ENCODE measurements at places on chromosomes 12 and 14.
A peak's percentile ranks its signal among the peaks of the same experiment; 100 is the strongest.

- DNase-seq = no peak
Observed at GRCh38 chr12:68912916-68913315, 20.1 kb downstream of the CPM start.

DNA sequence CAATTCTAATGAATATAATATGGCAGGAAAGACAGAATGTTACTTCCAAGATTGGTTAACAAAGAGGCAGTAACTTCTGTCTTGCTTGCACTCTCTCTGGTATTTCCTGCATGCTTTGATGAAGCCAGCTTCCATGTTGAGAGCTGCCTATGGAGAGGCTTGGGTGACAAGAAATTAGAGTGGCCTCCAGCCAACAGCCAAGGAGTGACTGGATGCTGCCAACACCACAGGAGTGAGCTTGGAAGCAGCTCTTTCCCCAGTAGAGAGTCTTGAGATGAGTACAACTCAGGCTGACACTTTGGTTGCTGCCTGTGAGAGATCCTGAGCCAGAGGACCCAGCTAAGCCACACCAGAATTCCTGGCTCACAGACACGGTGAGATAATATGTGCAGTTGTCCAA lies 183.1 kb downstream of the RMST start:
- no peak for DNase-seq

- no peak for DNase-seq
Observed at GRCh38 chr14:80621701-80622100, 319.8 kb downstream of the CEP128 start.

DNA sequence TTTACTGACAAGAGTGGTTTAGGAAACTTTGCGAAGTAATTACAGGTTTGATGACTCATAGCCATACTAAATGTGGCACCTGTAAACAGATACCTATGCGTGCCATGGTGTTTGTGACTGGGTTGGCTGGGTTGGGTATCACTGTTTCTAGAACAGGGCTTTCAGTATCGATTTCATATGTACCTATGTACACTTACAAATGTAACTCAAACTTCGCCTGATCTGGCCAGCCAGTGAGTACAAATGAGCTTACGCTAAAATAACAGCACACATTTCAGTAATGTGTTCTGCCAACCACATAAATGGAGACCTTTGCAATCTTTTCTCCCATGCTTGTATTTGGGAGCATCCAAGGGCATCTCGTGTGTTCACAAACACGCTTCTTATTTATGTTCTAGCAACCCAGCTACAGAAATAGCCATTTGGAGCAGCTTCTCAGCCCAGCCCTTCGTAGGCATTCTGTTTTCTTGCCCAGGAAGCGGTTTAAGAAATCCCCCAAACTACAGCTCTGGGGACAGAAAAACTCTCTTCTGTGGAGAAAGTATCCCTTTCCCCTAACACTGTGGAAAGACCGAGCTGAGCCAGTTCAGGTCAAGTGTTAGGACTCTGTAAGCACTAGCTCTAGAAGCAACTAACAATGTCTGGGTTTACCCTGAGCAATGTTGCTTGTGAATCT lies 42.3 kb upstream of the MDM1 start:
- peak; percentile 22 for DNase-seq

- DNase-seq = no peak
Observed at GRCh38 chr14:89549381-89550125, 132.5 kb upstream of the FOXN3 start.

DNA sequence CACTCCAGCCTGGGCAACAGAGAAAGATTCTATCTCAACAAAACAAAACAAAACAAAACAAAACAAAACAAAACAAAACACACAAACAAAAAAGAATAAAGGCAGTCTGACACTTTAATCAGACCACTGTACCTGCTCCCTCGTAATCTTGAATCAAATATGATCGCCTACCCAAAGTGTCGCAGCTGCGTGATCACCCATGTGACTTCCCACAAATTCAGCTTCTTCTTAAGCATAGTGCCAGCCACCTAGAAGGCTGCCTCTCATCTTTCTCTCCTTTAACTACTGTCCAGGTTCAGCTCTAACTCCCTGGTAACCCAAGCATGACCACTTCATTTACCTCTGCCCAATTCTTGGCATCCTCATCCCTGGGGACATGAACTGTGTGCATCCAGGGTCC lies 37.4 kb downstream of the FMNL3 start:
- no peak for DNase-seq

DNA sequence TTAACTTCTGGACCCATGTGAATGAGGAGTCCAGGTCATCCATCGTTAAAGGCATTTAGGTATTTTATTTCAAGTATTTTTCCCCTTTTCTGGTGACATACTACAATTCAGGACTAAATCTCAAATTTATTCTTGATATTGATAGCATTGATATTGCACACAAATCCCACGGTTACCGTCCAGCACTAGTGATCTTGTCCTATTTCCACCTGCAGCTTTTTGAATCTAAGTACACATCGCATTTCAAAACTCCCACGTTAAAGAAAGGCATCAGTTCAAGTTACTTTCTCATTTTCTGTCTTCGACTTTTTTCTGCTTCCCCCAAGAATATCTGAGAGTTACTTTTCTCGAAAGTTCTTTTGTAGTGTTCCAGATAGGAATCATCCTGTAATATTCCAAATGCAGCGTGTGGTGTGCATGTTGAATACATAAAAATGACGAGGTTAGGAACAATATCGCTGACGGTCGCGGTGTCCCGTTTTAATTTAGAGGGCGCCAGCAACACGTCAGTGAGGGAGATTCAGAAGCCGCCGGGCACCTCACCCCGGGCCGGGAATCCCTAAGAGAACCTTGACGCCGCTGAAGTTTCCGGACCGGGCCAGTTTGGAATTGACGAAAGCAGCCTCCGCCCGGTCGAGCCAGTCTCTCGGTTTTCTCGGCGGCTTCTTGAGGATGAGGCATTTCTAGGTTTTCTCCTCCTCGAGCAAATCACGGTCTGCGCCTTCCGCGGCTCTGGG lies 569 bp upstream of the RGS6 start:
- DNase-seq = no peak

DNA sequence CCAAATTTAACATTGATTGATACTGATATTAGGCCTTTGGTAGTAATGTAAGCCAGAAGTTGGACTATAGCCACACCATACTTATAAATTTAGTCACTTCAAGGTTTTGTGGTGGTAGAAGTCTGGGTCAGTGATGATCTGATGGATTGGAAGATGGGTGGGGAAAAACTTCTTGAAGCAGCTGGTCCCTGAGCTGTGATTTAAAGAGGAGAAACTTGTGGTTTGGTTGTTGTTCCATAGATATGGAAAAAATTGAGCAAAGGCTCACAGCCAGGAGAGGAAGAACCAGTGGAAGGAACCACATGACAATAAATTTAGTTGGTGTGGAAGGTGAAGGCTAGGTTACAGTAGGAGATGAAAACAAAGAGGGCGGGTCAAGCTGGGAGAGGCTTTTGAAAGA lies 26.1 kb downstream of the PTHLH start:
- no peak for DNase-seq

- DNase-seq = no peak
Observed at GRCh38 chr12:90939382-90939781, 15.6 kb downstream of the CCER1 start.

DNA sequence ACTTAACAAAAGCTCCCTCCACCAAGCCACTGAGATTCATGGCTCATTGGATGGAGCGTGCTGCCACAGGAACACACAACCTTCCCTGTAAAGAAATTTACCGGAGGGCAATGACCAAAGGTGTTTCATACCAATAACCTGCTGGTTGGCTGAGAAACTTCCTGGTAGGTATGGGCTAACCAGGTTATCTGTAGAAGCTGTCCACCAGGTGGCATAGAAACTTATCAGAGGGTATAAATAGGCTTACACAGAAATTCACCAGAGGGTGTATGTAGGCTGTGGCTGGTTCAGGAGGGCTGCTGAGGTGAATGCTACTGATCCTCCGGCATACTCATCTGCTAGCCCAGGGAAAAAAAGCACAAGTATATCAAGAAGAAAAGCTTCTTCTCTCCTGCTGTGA lies 27.1 kb upstream of the MTERF2 start:
- no peak for DNase-seq

GRCh38 chr12:18731156-18731555 lies 6.7 kb downstream of the PLCZ1 start:
- no peak for DNase-seq

DNA sequence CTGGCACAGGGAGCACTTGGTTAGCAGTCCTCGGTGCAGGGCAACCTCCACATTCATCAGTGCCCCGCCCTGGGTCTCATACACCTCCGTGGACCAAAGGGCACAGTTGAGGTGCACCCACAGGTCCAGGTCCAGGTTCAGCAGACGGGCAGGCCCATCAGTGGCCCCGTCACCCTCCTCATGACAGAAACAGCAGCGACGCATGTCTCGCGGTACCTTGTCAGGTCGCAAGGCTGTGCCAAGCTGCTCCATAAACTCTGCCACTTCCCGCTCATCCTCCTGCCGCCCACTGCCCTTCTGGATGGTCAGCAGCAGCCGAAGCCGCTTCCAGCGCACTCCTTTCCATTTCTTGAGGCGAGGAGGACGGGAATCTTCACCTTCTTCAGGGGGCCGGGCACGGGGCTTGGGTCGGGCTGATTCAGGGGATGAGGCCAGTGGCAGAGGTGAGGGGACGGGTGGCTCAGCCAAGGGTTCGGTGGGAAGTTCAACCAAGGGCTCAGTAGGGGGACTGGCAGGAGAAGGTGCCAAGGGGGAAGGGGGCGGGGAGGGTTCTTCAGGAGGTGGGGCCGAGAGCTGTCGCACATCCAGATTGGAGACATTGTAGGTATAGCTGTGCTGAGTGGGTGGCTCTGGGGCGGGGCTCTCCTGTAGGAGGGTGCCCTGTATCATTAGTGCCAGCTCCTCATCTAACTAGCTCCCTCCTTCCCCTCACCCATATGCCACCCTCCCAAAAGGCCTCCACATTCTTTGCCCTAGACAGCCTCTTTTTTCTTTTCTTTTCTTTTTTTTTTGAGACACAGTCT lies 8.3 kb upstream of the PRKAG1 start:
- no peak for DNase-seq

DNA sequence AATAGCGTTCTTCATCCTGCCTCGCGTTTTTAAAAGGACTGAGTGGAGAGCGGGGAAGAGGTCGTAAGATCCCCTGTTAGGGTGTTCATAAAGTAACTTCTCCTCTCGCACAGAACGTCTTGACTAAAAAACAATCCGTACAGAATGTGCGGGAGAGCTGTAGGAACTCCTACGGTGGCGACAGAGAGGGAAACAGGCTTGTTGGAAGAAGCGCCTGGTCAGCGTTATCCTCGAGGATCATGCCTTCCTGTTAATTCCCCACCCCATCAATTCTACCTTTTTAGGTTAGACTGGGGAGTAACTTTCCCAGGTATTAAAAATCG lies 399 bp upstream of the WASHC4 start:
- no peak for DNase-seq

DNA sequence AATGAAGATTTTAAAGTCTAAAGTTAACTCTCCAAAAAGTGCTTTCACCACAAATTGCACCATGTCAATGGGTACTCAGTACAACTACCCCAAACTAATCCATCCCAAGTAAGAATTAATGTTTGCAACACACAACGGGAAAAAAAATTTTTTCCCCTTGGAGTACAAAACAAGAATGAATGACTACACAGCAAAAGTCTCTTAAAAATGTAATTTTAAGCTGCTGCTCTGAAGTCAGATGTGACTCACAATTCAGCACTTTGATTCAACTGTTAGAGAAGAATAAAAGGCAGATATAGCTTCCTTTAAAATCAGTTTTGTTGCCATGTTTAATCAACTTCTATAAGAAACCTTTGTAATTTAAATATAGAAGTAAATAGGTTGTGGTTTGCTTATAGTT lies 42.5 kb upstream of the VPS33A start:
- no peak for DNase-seq

- peak; percentile 68 for DNase-seq
Observed at GRCh38 chr14:99230208-99231151, 41.5 kb downstream of the BCL11B start.

GRCh38 chr14:54698966-54699530 lies 132.1 kb downstream of the SAMD4A start:
- DNase-seq = no peak

DNA sequence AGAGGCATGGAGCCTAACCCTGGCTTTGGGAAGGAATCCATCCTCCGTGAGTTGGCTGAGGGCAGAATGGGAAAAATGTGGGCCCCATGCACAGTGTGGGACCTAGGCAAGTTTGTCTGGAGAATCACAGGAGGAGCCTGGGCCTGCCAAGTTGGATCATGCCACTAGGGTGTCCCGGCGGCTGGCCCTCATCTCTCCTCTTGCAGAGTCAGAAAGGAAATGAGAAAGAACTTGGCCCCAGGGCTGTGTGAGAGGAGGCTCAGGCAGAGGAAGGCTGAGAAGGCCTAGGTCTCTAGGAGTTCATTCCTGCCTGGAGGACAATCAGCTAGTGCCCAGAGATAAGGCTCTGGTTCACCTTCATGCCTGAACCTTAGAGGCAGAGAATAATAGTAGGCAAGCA lies 2.5 kb upstream of the ESRRB start:
- no peak for DNase-seq

DNA sequence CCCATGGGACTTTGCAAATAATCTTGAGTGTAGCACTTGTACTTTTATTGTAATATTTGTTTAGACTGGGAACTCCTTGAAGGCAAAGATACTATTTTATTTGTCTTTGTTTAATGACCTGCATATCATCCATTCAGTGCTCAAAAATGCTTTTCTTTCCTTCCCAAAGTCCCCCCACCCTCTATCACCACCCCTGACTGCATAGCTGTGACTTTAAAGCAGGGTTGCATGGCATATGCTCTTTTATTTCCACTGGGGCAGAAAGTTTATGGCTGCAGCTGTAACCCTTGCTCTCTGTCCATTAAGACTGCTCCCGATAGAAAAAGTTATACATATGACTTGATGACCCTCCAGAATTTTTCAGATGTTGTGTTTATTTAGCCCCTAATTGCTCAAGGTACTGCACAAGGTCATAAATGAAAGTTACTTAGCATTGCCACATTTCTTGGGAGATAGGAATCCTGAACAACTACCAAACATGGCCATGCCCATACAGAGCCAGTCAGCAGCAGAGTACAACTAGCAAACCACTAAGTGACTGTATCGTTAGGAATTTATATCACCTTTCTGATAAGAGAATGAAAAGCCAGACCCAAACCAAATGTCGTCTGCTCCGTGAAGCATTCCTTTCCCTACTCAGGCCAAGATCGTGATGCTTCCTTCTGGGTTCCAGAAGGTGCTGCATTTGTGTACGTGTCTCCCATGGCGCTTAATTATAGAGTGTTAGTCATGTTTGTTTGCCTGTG lies 114.3 kb downstream of the DIP2B start:
- no peak for DNase-seq

DNA sequence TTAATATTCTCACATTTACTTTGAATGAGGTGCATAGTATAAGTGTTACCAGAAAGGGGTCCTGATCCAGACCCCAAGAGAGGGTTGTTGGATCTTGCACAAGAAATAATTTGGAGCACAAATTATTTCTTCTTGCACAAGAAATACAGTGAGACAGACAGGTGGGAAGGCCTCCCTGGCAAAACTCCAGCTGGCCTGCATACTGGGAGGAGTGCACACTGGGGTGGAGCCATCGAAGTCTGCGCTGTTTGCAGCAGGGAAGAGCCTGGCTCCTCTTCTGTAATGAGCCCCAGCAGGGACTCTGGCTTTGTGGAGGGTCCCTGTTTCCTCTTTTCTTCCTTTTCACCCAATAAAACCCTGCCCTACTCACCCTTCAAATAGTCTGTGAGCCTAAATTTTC lies 141.6 kb downstream of the GLT1D1 start:
- DNase-seq = no peak
